ENCODE measurements at places on chromosomes 4 and X.

DNA sequence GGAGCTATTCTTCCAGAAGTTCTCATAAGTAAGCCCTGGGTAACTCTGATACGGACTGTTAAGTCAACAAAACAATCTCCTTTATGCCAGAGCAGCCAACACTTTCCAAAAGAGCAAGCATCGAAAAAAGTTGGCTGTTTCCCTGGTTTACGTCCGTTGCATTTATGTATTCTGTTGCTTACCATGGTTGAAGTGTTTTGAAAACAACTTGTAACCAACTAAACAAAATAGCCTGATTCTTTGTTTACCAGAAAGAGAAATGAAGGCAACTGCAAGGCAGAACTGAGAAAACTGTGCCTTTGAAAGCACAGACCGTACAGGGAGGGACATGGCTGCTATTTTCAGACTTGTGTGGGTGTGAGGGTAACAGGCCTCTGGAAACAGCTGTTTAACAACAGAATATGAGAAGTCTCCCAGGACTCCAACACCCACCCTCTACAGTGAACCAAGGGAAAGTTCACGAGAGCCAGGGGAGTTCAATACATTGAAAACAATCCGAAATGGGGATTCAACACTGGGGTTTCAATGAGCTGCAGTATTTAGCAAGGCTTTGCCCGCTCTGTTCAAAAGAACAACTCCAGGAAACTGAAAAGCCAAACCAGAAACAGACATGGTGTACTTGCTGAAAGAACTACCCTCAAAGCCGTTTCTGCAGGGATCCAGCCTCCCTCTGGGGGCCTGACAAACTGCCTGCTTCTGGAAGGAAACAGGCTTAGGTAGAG is 95.8 kb upstream of the EGFL6 start:
- H3K4me1 ChIP-seq, result no peaks in the 10 kb centered on the region
- no peaks in the 10 kb centered on the region for H3K27me3 ChIP-seq
- DNase-seq, result no peak
- H3K27ac ChIP-seq, result peak overlapping the region; percentile 74
- no peak overlapping the region for H3K4me3 ChIP-seq
- no peaks in the 10 kb centered on the region for H3K36me3 ChIP-seq

DNA sequence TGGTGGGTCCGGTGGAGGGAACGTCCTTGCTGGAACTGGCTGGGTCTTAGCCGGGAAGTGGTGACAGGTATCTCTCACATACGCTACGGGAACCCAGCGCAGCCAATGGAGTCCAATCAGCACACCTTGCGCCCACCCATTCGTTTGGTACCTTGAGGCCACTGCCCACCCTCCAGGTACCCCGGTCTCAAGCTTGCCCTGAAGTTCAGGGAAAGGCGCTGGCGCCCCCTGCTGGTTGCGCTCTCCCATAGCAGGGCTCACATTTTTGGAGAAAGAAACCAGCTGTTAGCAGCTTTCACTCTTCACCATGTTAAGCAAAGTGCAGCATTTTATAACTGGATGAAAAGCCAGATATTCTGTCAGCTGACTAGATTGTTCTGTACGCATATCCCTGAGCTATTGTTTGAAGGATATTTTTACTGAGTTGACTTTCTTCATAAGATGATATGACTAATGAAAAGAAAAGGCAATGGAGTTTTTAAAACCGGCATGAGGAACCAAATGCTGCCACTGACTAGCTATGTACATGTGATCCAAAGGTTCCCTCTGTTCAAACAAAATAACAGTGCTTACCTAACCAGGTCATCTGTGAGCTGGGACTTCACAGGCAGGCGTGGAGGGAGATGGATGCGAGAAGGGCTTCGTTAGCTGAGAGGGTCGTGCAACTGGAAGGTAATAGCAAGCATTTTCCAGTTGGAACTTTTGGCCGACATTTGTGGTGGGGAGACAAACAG is 43.7 kb downstream of the OTOP1 start:
- H3K4me3 ChIP-seq, result no peak overlapping the region
- H3K36me3 ChIP-seq, result no peaks in the 10 kb centered on the region
- H3K27ac ChIP-seq, result no peak overlapping the region
- H3K27me3 ChIP-seq, result no peaks in the 10 kb centered on the region

DNA sequence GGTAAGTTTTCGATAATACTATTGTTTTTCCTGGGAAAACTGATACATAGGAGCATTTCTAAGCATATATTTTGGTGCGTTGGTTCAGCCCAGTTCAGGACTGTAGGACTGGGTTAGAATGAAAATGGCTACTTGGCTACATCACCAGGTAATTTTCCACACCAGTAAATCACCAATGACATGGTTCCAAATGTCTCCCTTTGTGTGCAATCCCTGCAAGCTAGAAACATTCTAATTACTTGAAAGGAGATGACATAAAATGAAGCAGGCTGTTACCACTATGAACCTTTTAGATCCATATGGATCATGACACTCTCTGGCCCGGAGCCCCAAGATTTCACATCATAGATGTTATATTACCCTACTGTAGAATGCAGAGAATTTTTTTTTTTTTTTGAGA is 577.4 kb upstream of the FTHL17 start:
- H3K4me1 ChIP-seq, result no peaks in the 10 kb centered on the region
- no peak for DNase-seq
- no peaks in the 10 kb centered on the region for H3K27me3 ChIP-seq

DNA sequence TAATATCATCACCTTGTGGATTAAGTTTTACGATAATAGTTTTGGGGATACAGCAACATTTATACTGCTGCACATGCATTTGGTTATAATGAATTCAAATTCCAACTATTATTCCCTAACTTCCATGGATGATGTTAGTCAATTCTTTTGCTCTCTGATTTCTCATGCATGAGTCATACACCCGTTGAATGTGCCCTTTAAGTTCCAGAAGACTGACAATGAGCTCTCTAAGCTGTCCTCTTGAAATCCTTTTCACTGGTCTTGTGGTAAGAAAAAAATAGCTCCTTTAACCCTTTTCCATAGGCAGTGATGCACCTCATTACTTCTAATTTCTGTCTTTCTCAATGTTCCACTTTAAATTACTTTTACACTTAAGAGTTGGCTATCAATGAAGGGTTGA is 1095.2 kb upstream of the POU3F4 start:
- no peaks in the 10 kb centered on the region for H3K27me3 ChIP-seq
- no peak for DNase-seq
- no peak overlapping the region for H3K27ac ChIP-seq
- H3K4me3 ChIP-seq, result no peak overlapping the region
- no peaks in the 10 kb centered on the region for H3K4me1 ChIP-seq

DNA sequence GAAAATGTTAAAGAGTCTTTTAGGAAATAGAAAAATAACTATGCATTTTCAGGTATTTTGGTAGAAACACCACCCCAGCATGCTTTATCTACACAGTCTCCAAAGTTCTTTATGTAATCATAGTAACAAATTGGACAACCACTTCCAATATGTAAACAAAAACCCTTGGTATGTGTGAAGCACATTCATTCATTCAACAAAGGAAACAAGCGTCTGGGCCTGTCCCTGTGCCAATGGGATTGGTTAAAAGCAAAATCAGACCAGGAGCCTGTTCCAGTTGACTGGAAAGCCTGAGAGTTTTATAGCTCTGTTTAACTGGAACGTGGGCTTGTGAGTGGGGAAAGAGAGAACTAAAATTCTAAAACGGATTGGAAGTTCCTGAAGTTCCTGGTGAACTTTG is 41.3 kb upstream of the TENM3 start:
- peaks cover under 1% of the 10 kb centered on the region for H3K4me1 ChIP-seq
- no peak overlapping the region for H3K4me3 ChIP-seq
- H3K27ac ChIP-seq, result no peak overlapping the region
- DNase-seq, result no peak
- H3K27me3 ChIP-seq, result no peaks in the 10 kb centered on the region

DNA sequence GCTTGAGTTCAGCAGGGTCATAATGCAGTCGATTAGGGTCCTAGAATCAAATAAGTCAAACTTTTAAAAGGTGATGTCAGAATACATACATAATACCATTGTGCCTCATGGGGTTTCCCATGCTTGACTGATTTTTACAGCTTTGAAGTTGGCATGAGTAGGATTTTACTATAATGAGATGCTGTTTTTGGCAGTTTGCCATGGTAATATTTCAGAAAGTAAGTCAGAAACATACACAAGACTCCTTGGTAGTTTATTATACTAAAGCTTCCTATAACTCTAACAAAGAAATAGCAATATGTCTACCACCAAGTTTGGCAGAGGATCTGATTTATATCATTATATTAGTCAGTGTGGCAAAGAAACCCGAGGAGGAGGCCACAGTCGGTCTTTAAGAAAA is 45.2 kb downstream of the PHKA2 start:
- DNase-seq, result no peak
- H3K27me3 ChIP-seq, result no peaks in the 10 kb centered on the region
- H3K36me3 ChIP-seq, result no peaks in the 10 kb centered on the region

DNA sequence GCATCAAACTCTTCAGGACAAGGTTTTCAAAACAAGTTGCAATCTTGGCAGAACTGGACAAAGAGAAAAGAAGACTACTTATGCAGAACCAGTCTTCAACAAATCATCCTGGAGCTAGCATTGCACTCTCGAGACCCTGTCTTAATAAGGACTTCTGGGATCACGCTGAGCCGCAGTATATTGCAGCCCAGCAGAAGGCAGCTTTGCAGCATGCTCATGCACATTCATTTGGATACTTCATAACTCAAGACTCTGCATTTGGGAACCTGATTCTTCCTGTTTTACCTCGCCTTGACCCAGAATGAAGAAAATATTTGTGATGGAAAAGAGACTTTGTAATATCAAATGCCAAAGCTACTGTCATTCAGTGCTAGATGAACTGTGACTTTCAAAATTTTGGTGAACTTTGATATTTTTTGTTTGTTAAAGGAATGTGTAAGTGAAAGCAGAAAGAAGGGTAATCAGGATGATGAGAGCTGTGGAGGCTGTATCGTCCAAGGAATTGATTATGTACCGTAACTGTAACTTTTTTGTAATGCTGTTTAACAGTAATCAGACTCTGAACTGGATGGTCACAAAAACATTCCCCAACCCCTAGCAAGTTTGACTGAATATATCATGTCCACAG is 27.2 kb downstream of the HSPA4L start:
- no peaks in the 10 kb centered on the region for H3K4me1 ChIP-seq
- no peaks in the 10 kb centered on the region for H3K27me3 ChIP-seq
- H3K36me3 ChIP-seq, result no peaks in the 10 kb centered on the region
- DNase-seq, result no peak

DNA sequence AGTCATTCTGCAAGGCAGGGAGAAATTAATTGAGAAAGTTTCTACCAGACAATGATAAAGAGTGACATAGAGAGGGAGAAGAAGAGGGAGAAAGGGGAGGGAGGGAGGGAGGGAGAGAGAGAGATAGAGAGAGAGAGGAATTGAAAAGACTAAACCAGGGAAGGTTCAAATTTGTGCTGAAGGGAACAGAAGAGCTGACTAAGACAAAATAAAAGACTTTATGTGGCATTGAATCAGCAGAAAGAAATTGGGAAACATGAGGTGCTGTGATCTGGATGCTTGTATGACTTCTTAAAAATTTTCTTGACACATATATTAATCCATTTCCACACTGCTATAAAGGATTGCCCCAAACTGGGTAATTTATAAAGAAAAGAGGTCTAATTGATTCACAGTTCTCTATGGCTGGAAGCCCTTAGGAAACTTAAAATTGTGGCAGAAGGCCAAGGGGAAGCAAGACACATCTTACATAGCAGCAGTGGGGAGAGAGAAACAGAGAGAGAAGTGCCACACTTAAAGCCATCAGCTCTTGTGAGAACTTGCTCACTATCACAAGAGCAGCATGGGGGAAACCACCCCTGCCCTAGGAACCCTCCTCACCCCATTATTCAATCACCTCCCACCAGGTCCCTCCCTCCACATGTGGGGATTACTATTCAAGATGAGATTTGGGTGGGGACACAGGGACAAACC is 13.5 kb upstream of the CXCL6 start:
- H3K4me1 ChIP-seq, result no peaks in the 10 kb centered on the region
- DNase-seq, result no peak

GRCh38 chr4:20318001-20318908 is 66.5 kb downstream of the SLIT2 start:
- H3K36me3 ChIP-seq, result no peaks in the 10 kb centered on the region
- H3K4me3 ChIP-seq, result peak overlapping the region; percentile 24
- H3K27me3 ChIP-seq, result no peaks in the 10 kb centered on the region
- peaks cover 40% of the 10 kb centered on the region for H3K4me1 ChIP-seq
- H3K27ac ChIP-seq, result peak overlapping the region; percentile 68

DNA sequence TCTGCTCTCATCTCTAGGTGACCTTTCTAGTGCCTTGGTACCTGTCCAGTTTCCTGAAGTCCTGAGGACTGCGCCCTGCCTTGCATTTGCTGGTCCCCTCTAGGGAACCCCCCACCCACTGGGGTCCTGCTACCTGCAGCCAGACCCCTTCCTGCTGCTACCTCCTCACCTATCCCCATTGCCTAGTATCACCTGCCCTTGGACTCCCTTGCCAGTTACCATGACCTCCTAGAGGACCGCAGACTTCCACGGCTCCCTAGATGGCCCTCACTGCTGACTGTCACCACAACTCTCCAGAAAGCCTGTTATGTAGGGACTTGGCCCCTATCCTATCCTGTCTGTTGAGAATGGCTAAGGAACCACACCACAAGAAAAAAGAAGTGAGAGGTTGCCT is 166.6 kb downstream of the EFNB1 start:
- no peak overlapping the region for H3K27ac ChIP-seq
- H3K36me3 ChIP-seq, result no peaks in the 10 kb centered on the region
- DNase-seq, result no peak
- H3K27me3 ChIP-seq, result peaks cover 8% of the 10 kb centered on the region
- no peak overlapping the region for H3K4me3 ChIP-seq

DNA sequence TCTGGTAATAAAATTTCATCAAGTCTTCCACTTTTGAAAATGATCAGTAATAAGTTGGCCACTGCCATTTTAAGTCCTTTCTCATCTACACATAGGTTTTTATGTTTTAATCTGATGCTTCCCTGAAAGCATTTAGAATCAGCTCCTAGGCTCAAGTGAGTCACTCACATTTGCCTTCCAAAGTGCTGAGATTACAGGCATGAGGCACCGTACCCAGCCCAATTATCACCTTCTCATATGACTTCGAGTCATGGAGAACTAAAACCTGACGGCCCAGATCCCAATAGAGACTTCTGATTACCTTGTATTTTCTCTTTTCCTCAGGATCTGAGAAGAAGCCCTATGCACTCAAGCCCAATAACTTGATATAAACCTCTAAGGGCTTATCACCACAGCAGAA is 140.8 kb downstream of the OPHN1 start:
- DNase-seq, result no peak
- H3K27ac ChIP-seq, result no peak overlapping the region

- H3K4me1 ChIP-seq, result no peaks in the 10 kb centered on the region
- no peaks in the 10 kb centered on the region for H3K27me3 ChIP-seq
- no peak overlapping the region for H3K27ac ChIP-seq
- no peak for DNase-seq
These were observed 133.8 kb downstream of the LDB2 start for GRCh38 chr4:16764622-16765021.

DNA sequence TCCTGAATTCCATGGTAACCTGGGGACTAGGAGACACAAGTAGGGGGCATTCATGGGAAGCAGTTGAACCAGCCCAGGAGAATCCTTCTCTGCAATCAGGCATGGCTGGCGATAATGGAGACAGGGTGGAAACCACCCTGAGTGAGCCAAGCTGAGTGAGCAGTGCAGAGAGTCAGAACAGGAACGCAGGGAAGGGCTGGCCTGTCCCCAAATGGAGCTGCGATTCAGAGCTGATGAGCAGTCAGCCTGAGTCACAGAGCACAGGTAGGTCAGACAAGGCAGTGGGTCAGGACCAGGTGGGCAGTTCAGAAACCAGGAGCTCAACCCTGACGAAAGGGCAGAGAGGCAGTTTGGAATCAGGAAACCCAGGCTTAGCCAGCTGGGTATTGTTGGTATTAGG is 129.0 kb downstream of the BTC start:
- no peaks in the 10 kb centered on the region for H3K27me3 ChIP-seq
- DNase-seq, result no peak
- H3K27ac ChIP-seq, result no peak overlapping the region

GRCh38 chr4:146960634-146961033 is 15.0 kb upstream of the TTC29 start:
- no peak overlapping the region for H3K4me3 ChIP-seq
- DNase-seq, result no peak
- H3K4me1 ChIP-seq, result no peaks in the 10 kb centered on the region
- no peaks in the 10 kb centered on the region for H3K36me3 ChIP-seq

All from tibial nerve (tissue), 4 donors.